ENCODE measurements at places on chromosomes 5 and 9.

GRCh38 chr9:15211160-15211814 lies 95.7 kb downstream of the TTC39B start:
- DNase-seq, result peak; percentile 7

DNA sequence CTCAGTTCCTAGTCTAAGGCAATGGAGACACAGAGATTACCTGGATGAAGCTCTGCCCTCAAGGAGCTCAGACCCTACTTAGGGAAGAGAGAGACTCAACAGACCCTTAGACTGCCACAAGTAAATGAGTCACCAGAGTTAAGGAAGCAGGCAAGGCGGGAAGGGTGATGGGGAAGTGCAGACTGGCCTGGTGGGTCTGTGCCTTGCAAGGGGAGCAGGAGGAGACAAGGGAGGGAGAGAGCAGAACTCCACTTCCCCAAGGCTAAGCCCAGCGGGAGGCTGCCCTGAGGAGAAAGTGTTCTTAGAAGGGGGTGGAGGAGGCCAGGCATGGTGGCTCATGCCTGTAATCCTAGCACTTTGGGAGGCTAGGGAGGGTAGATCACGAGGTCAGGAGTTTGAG lies 83.7 kb downstream of the HRH2 start:
- DNase-seq, result no peak

DNA sequence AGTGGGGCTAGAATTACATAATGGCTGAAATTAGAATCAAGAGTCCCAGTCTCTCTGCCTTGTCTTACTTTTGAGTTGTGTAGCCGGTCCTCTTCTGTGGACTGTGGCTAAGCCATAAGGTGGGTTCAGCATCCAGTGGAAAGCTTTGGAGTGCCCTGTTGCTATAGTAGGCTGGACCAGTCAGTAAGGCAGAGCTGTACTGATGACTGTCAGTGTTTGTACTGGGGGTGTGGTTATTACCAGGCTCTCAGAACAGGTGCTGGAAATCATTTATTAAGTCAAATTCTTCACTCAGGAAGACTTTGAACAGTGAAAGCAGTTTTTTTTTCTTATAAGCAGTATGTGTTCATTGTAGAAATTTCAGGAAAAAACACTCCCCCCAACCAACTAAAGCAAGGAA lies 129.4 kb downstream of the ZSWIM6 start:
- no peak for DNase-seq

GRCh38 chr5:56985936-56986625 lies 34.2 kb upstream of the MIER3 start:
- no peak for DNase-seq

- DNase-seq, result no peak
These were observed 156.3 kb downstream of the ELAVL2 start for GRCh38 chr9:23669776-23670175.

Data from caudate nucleus (tissue), 63 donors.